ENCODE measurements at places on chromosomes 5 and 9.

GRCh38 chr5:9775339-9775738 is 145.2 kb upstream of the TAS2R1 start:
- DNase-seq: no peak

GRCh38 chr9:133967024-133967741 is 24.9 kb downstream of the VAV2 start:
- DNase-seq: no peak

- DNase-seq: no peak
Measured at GRCh38 chr5:169627551-169627950, 9.5 kb upstream of the DOCK2 start.

DNA sequence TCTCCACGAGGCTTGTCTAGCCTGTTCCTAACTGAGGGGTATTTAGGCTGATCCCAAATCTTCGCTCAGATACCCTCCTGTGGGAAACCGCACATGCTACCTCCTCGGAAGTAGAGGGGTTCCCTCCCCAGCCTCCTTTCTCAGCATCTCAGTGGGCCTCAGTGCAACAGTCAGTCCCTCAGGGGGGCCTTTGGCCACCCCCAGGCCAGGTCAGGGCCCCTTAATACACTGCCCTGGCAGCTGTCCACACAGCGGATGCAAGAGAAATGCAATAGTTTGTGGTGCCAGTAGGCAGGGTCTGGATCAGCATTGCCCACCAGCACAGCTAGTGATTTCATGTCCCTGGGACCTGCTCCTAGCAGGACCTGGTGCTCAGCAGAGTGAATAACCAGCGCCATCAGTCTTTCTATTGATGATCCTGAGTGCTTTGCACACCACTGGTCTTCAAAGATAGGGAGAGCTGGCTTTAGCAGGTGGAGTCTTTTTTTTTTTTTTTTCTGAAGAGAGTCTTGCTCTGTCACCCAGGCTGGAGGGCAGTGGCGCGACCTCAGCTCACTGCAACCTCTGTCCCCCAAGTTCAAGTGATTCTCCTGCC is 7.5 kb downstream of the PLPP7 start:
- DNase-seq: no peak
